ENCODE measurements at places on chromosomes 12 and 14. TPM values are rescaled to one million over a fixed set of nuclear protein-coding genes. Genes with fewer than 3 reads are reported as not detected.

- DNase-seq, result no peak
- H3K27me3 ChIP-seq, result no peaks in the 10 kb centered on the region
- H3K27ac ChIP-seq, result no peak overlapping the region
- no peak overlapping the region for H3K4me3 ChIP-seq
- H3K4me1 ChIP-seq, result no peaks in the 10 kb centered on the region
Observed at GRCh38 chr14:24279301-24280186, 8.1 kb upstream of the RABGGTA start.

DNA sequence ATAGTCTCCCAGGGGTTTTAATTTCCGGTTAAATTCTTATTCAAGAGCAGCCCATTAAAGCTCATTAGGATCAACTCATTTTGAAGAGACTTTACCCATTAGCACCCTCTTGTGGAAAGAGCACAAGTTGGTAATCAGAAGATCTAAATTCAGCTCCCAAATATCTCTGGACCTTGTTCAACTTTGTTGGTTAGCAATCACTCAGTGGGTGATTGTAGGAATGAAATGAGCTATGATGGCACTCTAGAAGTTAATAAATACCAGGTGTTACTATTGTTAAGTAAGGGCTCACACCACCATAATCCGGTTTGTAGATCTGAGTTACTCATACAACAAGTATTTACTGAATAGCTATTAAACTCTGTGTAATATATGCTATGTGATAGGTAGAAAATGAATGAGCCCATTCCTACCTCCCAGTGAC lies 42.9 kb downstream of the TRIP11 start:
- H3K27me3 ChIP-seq, result no peaks in the 10 kb centered on the region
- H3K36me3 ChIP-seq, result peaks cover 10% of the 10 kb centered on the region
- H3K4me3 ChIP-seq, result no peak overlapping the region
- no peaks in the 10 kb centered on the region for H3K4me1 ChIP-seq
- H3K27ac ChIP-seq, result no peak overlapping the region
- DNase-seq, result peak; percentile 44

GRCh38 chr14:98293576-98293975 lies 978.4 kb downstream of the BCL11B start:
- no peaks in the 10 kb centered on the region for H3K27me3 ChIP-seq
- H3K27ac ChIP-seq, result no peak overlapping the region
- DNase-seq, result no peak
- no peak overlapping the region for H3K4me3 ChIP-seq
- H3K36me3 ChIP-seq, result no peaks in the 10 kb centered on the region

- peaks cover 4% of the 10 kb centered on the region for H3K4me1 ChIP-seq
- no peaks in the 10 kb centered on the region for H3K36me3 ChIP-seq
- peak; percentile 51 for DNase-seq
- H3K27me3 ChIP-seq, result no peaks in the 10 kb centered on the region
- peak overlapping the region; percentile 22 for H3K4me3 ChIP-seq
- peak overlapping the region; percentile 57 for H3K27ac ChIP-seq
Observed at GRCh38 chr14:100988011-100988410, 84.5 kb upstream of the RTL1 start.

Gene TAS2R19
- 1.6 TPM for total RNA-seq

Data from HCT116 (cell line).